ENCODE measurements at places on chromosomes 11 and 22.

- no peak for DNase-seq
Measured at GRCh38 chr11:34451053-34451452, 12.3 kb downstream of the CAT start.

GRCh38 chr11:123173856-123174186 lies 21.2 kb downstream of the CLMP start:
- DNase-seq, result no peak

DNA sequence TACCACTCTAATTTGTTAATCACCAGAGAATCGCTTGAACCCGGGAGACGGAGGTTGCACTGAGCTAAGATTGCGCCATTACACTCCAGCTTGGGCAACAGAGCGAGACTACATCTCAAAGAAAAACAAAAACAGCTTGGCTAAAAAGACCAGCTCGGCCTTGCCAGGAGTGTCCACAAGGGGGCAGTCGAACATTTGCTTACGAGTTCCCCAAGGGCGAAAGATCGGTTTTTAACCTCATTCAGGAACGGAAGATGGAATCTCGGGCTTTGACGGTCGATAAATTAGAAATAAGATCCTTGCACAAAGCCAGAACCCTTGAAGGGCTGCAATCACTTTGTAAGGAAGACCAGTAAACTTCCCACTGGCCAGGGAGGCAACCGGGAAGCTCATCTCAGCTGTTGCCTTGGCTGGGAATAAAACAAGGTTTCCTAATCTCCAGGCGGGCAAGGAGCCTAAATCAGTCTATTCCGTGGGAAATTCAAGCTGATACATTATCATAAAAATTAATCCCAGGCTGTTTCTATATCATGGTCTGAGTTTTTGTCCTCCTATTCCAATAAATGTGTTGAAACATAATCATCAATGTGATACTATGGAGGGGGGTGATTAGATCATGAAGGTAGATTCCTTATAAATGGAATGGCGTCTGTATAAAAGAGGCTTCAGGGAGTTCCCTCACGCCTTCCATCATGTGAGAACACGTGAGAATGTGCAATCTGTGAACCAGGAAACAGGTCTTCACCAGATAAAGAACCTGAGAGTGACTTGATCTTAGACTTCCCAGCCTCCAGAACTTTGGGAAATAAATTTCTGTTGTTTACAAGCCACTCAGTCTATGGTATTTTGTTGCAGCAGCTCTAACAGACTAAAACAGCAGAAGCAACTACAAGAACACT lies 14.9 kb upstream of the SLC29A2 start:
- peak; percentile 85 for DNase-seq

DNA sequence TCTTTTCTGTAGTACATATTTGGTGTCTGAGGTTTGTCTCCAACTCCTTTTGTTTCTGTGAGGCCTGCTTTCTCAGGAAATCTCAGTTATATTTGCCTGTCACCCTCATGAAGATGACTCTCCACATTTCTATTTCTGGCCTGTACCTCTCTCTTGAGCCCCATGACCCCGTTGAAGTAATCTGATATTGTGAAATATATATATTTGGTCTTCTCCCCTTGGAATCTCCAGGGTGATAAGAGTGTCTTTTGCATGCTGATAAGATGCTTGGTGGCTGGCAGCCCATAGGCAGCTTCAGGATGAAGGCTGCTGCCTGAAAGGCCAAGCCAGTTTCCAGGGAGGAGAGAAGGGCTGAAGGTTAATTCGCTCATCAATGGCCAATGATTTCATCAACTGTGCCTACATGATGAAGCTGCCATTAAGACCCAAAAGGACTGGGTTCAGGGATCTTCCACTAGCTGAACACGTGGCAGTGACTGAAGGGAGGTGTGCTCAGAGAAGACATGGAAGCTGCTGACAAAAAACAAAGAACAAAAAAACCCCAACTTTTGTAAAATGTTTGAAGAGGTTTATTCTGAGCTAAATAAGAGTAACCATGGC lies 67.4 kb downstream of the MICAL2 start:
- DNase-seq, result no peak

All from NCI-H1105 (cell line).